ENCODE measurements at places on chromosomes 2 and 18.

DNA sequence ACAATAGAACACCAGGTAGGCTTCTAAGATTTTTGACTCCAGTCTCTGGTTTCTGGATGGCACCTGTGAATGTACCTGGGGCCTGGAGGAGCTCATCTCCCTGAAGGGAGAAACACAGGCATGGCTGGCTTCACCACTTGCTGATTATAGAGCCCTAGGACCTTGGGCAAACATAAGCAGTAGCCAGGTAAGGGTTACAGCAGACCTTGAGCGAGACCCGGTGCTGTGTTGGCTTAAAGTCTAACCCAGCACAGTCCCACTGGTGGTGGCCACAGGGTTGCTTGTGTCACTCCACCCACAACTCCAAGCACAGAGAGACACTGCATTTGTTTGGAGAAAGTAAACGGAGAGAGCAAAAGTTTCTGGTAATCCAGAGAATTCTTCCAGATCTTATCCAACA, 104.7 kb upstream of the SPOPL start:
- DNase-seq = no peak
- H3K27me3 ChIP-seq = no peaks in the 10 kb centered on the region
- H3K36me3 ChIP-seq = no peaks in the 10 kb centered on the region
- H3K4me3 ChIP-seq = no peak overlapping the region
- H3K27ac ChIP-seq = no peak overlapping the region

DNA sequence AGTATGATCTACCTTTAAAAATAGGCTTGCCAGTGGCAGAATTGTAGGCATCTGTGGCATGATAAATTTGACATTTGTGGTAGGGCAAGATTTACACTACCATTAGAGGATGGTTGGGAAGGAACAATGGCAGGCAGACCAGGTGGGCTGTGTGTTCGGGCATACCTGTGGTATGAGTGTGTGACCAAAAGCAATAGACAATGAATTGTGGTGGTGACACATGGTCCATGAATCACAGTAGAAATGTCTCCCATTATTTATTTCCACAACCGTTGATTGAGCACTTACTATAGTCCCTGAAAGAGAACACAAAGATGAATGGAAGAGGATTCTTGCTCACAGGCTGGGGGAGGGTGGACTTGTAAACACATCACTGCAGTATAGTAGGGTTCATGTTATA, 29.9 kb upstream of the RUFY4 start:
- no peak overlapping the region for H3K4me3 ChIP-seq
- no peaks in the 10 kb centered on the region for H3K4me1 ChIP-seq
- H3K27me3 ChIP-seq = no peaks in the 10 kb centered on the region

DNA sequence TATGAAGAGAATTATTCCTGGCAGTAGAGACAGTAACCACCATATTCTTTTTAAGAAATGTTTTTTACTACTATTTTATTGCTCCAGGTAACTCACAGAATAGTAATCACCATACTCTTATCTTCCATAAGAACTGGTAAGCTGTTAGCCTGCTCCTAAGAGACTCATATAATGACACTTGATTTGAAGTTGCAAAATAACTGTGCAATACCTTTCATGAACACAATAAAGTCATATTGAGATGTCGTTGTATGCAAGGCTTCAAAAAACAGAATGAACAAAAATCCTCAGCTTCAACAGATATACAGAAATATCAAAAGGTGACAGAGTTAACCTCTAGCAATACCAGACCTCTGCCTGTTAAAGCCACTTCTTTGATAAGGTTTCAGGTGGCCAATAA, 360.1 kb downstream of the NBAS start:
- H3K36me3 ChIP-seq = no peaks in the 10 kb centered on the region
- H3K4me1 ChIP-seq = no peaks in the 10 kb centered on the region
- H3K27me3 ChIP-seq = no peaks in the 10 kb centered on the region
- DNase-seq = no peak

- H3K36me3 ChIP-seq = no peaks in the 10 kb centered on the region
- H3K27ac ChIP-seq = no peak overlapping the region
- H3K27me3 ChIP-seq = peaks cover 48% of the 10 kb centered on the region
- H3K4me3 ChIP-seq = no peak overlapping the region
These were observed 3.0 kb upstream of the PXDN start for GRCh38 chr2:1747065-1747941.

- H3K4me1 ChIP-seq = peaks cover 28% of the 10 kb centered on the region
- no peak for DNase-seq
- no peaks in the 10 kb centered on the region for H3K27me3 ChIP-seq
- peak within 1 kb of the TSS; percentile 77 for H3K27ac ChIP-seq
- H3K4me3 ChIP-seq = peak within 1 kb of the TSS; percentile 24
These were observed at the start of gene CYTIP for GRCh38 chr2:157443795-157444640. TSS of gene CYTIP (minus strand) at chr2:157444089. CDS start at chr2:157444020, 69 bp downstream.

DNA sequence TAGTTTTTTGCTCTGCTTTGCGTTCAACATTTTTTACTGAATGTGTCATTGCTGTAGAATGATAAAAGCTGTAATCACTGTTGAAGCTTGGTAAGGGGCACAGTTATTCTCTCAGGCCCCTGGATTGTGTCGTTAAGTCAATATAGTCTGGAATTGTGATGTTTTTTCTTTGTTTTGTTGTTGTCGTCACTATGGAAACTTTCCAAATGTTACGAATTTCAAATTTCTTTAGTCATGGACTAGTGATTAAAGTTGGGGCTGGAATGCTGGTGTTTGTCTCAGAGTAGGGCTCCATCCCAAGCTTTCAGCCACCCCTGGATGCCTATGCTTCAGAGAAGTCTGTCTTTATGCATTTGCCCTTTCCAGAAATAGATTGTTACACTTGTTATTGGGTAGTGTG, 287.2 kb downstream of the CDH19 start:
- H3K4me1 ChIP-seq = no peaks in the 10 kb centered on the region
- no peaks in the 10 kb centered on the region for H3K27me3 ChIP-seq
- DNase-seq = no peak

GRCh38 chr18:408367-408766, 92.1 kb downstream of the COLEC12 start:
- H3K36me3 ChIP-seq = no peaks in the 10 kb centered on the region
- no peaks in the 10 kb centered on the region for H3K27me3 ChIP-seq
- H3K27ac ChIP-seq = no peak overlapping the region
- H3K4me1 ChIP-seq = no peaks in the 10 kb centered on the region
- no peak for DNase-seq

DNA sequence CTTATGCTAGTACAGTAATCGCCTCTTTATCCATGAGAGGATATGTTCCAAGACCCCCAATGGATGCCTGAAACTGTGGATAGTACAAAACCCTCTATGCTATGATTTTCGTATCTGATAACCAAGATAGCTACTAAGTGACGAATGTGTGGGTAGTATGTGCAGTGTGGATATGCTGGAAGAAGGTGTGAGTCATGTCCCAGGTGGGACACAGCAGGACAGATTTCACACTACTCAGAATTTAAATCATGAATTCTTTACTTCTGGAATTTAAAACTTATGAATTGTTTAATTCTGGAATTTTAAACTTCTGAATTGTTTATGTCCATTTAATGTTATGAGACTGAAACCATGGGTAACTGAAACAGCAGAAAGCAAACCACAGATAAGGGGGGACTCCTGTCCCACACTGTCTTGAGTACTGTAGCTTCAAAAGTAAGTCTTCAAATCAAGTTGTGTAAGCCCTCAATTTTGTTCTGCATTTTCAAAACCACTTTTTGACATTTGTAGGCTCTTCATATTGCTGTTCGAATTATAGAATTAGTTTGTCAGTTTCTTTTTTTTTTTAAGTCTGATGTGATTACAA, 116.0 kb downstream of the LTBP1 start:
- no peaks in the 10 kb centered on the region for H3K27me3 ChIP-seq
- no peak for DNase-seq
- H3K27ac ChIP-seq = no peak overlapping the region
- H3K36me3 ChIP-seq = no peaks in the 10 kb centered on the region
- no peak overlapping the region for H3K4me3 ChIP-seq

GRCh38 chr2:40760071-40760666, 308.3 kb upstream of the SLC8A1 start:
- H3K27me3 ChIP-seq = no peaks in the 10 kb centered on the region
- no peaks in the 10 kb centered on the region for H3K4me1 ChIP-seq
- DNase-seq = no peak

DNA sequence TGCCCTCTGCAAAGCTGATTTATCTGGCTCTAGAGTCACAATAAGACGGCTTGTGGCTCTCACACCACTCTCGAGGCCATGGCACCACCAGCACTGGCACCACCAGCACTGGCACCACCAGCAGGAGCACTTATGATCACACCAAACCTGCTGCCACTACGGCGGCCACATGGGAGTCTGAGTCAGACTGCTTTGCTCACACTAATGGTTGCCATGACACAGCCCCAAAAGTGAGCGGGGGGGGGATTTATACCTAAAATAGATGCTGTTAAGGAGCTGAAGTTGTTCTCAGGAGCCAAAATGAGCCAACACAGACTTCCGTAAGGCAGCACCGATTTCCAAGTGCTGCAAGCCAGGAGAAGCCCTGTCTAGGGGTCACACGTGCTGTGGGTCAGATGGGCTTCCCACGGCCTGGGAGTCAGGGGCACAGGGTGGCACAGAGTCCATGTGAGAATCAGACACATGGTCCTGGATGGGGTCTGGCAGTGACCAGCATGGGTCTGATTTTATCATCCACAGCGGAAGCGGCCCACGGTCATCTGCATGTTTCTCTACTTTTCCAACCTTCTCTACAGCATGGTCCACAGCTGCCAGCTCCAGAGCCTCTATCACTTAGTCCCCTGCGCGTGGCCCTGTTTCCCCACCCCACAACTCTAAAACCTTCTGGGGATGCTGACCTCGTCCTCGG, 16.7 kb downstream of the DNMT3A start:
- H3K36me3 ChIP-seq = peaks cover 13% of the 10 kb centered on the region
- no peak for DNase-seq
- no peaks in the 10 kb centered on the region for H3K4me1 ChIP-seq
- H3K4me3 ChIP-seq = no peak overlapping the region

- H3K27ac ChIP-seq = no peak overlapping the region
- DNase-seq = no peak
- no peaks in the 10 kb centered on the region for H3K36me3 ChIP-seq
These were observed 143.0 kb upstream of the SLC1A4 start for GRCh38 chr2:64846177-64846576.

DNA sequence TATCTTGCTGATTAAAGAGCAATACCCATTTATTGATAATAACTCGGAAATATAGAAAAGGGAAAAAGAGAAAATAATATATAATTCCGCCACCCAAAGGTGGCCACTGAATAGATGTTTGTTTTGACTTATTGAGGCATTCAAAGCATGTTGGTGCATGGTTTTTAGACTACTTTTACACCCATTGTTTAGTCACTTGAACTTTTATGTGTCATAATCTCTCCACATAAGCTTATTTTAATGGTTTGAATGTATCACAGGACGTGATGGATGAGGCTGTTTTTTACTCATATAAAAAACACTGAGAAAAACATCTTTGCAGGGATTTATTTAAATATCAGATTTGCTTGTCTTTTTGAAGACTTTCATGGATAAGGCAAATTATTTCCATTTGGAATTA, 120.4 kb downstream of the ACKR3 start:
- no peaks in the 10 kb centered on the region for H3K36me3 ChIP-seq
- H3K27ac ChIP-seq = no peak overlapping the region
- no peaks in the 10 kb centered on the region for H3K4me1 ChIP-seq
- H3K27me3 ChIP-seq = no peaks in the 10 kb centered on the region
- no peak overlapping the region for H3K4me3 ChIP-seq

DNA sequence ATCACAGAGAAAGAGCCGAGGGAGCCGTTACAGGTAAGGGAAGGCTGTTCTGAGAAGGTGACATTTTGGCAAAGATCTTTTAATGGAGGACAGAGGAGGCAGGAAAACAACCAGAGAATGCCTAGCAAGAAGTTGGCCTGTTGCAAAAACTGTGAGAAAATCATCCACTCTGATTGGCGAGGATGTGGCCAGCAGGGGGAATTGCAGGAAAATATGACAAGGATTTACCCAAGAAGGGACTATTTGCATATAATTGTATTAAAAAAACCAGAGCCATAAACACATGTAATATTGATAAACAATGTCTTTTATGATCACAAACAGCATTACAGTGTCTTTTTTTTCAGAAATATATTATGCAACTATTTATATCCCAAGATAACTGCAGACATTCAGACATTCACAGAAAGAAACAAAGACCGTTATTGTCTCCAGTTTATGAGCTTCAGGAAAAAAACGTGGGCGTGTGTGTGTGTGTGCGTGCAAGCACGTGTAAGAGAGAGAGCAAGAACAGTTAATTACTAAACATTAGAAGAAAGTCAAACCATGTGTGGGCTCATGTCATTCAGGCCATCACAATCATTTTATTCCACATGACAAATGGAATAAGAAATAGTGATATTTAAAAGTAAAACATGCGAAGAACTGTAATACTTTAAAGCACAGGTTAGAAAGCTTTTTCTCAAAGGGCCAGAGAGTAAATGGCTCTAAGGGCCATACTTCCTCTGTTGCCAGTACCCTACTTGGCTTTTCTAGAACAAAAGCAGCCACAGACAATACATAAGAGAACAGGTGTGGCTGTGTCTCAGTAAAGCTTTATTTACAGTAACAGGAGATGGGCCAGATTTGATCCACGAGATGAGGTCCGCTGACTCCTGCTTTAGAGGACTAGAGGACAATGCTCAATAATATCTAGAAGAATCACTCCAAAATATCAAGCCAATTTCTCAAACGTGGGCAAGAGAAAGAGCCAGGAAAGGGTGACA, 324.1 kb downstream of the DLGAP1 start:
- no peak overlapping the region for H3K27ac ChIP-seq
- no peak overlapping the region for H3K4me3 ChIP-seq
- no peaks in the 10 kb centered on the region for H3K36me3 ChIP-seq
- no peak for DNase-seq
- no peaks in the 10 kb centered on the region for H3K27me3 ChIP-seq
- H3K4me1 ChIP-seq = no peaks in the 10 kb centered on the region

DNA sequence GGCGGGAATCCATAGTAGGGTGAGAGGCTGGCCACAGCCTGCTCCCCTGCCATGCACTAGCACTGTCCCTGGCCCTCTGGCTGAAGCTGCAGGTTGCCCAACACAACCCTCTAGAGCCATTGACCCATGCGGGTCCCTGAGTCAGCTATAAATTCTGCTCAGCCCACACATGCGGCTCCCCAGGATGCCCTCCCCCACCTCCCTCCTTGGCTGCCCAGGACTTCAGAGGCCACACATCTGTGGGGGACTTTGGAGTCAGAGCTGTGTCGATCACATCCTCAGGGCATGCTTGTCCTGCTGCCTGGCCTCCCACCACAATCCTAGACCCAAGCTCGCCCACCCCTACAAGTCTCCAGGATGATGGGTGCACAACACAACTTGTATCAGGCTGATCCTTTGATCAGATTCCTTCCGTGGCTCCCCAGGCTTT, 97.0 kb downstream of the TFCP2L1 start:
- H3K4me3 ChIP-seq = no peak overlapping the region
- H3K4me1 ChIP-seq = no peaks in the 10 kb centered on the region
- no peak overlapping the region for H3K27ac ChIP-seq
- DNase-seq = no peak
- no peaks in the 10 kb centered on the region for H3K36me3 ChIP-seq

- DNase-seq = no peak
- H3K27me3 ChIP-seq = no peaks in the 10 kb centered on the region
- H3K4me1 ChIP-seq = peaks cover 11% of the 10 kb centered on the region
These were observed 127.9 kb downstream of the THADA start for GRCh38 chr2:43467891-43468290.
